ENCODE measurements at places on chromosomes 2 and 18.

DNA sequence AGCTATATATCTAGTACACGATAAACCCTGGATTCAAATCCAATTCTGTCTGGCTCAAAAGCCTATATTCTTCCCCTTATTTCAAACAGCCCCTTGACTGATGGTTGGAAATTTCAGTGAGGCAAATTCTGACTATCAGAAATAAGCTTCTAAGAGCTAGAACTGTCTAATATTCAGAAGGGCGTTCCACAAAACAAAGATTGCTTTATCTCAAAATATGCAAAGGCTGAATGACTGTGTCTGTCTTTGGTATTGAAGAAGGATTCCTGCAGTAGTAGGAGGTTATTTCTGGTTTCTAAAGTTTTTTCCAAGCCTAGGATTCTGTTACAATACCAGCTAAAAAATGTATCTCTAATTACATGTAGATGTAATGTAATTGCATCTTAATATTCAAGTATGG is 31.1 kb downstream of the DRC1 start:
- no peak for DNase-seq

GRCh38 chr2:30255466-30256408 is 24.4 kb downstream of the LBH start:
- DNase-seq = no peak

GRCh38 chr18:74342416-74343043 is 26.9 kb downstream of the C18orf63 start:
- peak; percentile 40 for DNase-seq

DNA sequence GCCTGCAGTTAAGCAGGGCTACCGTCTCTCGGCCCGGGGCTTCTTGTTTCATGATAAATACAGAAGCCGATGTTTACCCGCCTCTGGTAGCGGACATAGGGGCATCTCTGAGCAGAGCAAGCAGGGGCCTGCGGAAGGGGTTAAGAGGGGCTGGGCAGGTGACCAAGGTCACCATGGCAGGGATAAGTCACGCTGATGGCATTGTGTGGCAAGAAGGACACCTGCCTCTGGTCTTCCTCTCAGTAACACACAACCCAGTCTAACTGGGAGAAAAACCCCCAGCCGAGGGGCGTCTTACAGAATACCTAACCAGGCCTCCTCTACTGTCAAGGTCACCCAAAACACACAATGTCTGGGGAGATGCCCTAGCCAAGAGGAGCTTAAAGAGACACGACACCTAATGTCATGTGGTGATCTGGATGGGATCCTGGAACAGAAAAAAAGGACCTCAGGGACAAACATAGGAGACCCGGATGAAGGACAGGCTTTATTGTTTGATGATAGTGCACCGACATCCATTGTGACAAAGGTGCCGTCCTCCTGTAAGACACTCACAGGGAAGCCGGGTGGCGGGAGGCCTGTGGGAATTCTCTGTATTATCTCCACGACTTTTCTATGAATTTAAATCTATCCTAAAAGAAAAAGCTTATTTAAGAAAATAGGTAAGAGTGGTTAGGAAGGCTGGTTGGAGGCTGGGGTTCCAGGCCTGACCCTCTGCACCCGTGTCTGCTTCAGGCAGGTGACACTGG is 24.8 kb downstream of the SH3BP4 start:
- DNase-seq = no peak

DNA sequence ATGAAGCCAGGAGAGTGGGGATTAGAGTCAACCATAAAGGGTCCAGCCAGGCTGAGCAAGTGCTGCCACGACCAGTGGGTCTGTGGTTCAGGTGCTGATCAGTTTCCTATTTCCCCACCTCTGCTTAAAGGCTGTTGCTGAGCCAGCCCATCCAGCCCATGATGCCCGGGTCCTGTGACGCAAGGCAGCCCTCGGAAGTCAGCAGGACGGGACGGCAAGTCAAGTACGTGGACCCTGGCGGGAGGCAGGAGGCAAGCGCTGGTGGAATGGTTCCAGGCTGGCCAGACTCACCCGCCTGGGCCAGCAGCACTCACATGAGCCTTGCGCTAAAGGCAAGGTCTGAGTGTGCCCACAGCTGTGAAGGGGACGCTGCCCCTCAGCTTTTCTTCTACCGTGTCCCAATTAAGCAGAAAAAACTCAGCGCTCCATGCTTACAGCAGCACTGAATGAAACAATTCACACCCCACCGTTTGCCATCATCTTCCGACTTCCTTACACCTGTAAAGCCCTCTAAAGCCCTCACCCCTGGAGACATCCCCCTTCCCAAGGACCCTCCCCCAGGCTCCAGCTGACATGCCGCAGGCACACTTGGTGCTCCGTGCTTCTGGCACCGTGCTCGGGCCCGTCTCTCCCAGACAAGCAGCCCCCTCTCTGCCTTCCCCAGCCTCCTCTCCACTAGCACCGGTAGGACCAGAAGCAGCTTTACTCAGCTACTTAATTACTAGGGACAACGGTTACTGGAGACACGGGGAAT is 11.3 kb upstream of the RPL31 start:
- DNase-seq = no peak

DNA sequence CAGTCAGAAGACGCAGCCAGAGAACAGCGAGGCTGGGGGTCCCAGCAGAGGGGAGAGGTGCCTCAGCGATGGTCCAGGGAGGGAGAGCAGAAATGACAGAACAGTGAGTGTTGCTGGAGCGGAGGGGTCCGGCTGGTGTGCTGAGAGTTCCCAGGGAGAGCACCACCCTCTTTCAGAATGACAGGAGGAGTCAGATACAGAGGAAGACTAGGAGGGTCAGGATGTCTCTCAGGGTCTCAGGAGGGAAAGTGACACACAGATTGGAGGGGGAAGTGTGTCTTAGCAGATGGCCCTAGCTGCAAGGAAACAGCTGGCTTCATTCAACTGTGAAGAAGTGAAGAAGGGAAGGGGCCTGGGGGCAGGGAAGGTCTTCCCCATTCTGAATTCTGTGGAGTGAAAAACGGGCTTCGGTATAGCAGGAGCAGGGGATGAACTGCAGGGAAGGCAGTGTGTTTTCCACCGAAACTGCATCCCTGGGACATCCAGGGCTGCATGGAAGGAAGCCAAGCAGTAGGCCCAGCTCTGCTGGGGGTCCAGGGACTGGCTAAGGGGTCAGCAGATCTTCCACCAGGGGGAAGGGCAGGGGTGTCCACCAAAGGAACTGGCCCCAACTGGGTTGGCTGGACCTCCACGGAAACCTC is 90.0 kb upstream of the OTOS start:
- no peak for DNase-seq

DNA sequence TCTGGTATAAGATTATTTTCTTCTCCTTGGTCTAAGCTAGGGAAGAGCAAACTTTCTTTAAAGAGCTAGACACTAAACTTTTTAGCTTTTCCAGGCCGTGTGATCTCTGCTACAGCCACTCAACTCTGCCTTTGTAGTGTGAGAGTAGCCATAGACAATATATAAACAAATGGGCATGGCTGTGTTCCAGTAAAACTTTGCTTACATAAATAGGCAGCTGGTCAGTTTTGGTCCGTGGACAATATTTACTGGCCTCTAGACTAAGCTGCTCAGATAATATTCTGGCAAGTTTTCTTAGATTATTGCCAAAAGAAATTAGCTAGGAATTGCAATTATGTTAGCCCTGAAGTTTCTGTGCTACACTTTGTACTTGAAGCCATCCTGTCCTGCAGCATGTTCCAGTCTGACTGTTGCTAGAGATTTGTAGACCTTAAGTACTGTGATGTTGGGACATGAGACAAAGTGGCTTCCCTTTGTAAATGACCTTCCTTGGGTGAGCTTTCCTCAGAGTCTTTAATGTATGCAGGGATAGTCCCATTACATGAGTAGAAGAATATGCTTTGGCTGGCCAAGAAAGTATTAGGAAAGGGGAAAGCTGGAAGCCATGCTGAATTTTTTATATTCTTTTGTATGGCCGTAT is 126.9 kb downstream of the SOX11 start:
- no peak for DNase-seq

DNA sequence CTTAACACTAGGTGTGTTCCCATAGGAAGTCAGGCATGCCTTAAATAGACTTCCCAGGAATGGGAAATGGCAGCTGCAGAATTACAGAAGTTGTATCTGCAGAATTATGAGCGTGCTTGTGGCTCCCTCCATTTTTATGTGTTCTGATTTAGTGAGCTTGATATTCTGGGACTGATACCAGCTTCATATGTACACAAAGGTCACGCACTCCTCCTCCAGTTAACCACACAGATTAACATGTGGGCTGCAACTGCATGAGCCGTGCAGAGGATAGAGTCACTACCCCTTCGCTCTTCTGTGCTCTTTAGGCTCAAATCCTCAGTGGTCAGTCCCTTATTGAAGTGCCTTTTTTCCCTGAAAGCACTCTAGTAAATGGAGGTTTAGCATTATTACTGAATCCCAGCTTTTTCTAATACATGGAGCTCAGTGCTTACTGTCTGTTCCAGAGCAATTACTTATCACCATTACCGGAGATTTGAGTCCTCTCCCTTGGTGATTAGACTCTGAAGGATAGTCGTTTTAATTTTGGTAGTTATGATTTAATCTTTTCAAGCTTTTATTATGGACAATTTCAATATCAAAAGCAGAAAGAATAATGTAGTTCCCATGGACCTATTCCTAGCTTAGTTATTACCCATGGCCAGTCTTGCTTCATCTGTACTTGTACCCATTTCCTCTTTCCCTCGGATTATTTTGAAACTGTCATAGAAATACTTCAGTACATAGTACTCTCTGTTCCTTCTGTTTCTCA is 238.3 kb downstream of the PRKCE start:
- DNase-seq = no peak

GRCh38 chr2:175156534-175156933 is 11.5 kb downstream of the ATF2 start:
- no peak for DNase-seq

DNA sequence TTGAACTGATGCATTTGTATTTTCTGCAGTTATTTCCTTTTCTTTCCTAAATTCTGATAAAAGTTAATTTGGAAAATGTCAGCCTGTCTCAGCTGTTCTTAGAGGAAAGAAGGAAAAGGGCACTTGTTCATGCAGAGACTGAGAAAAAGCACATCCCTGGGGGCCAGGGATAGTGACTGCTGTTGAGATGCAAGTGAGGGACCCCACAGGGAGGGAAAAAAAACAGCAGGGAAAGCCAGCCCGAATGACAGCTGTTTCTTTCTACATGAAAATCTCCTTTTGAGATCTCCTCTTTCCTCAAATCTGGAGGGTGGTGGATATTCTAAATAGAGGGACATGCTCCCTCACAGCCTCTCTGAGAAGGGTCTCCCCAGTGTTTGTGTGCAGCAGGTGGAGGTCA is 14.0 kb upstream of the MTA3 start:
- no peak for DNase-seq

GRCh38 chr18:3914833-3915610 is 465.1 kb downstream of the TGIF1 start:
- DNase-seq = no peak

DNA sequence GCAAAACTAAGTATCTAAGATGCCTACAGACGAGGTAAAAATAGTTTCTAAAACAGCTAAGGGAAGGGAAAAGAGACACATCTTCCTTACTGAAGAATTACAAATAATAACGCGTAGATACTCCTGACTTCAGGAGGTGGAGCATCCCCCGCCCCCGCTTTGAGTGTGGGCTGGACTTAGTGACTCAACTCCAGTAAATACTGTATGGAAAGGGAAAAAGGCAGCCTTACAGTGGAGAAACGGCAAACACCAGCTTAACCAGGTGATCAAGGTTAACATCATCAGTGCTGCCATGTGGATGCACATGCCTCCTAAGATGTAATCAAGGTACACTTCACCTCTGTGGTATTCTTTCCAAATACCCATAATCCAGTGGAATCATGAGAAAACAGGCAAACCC is 47.9 kb downstream of the HADHB start:
- no peak for DNase-seq

DNA sequence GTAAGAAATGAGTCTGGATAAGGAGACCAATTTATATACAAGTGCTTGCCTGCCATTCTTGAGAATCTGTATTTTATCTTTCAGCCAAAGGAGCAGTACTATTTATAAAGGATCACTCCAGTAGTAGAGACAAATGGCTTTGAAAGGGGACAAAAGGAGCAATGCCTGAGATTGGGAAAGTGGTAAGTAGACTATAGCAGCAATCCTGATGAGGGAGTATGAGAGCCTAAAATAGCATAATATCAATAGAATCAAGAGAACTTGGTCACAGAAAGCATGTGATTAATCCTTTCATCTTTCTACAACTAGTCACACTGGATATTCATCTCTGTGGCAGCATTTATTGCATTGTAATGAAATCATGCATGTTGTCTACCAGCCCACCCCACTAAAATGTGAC is 20.2 kb downstream of the NRXN1 start:
- no peak for DNase-seq

GRCh38 chr18:58268849-58269248 is 224.8 kb downstream of the NEDD4L start:
- no peak for DNase-seq

- DNase-seq = no peak
These were observed 601.7 kb upstream of the VRK2 start for GRCh38 chr2:57444752-57445430.

DNA sequence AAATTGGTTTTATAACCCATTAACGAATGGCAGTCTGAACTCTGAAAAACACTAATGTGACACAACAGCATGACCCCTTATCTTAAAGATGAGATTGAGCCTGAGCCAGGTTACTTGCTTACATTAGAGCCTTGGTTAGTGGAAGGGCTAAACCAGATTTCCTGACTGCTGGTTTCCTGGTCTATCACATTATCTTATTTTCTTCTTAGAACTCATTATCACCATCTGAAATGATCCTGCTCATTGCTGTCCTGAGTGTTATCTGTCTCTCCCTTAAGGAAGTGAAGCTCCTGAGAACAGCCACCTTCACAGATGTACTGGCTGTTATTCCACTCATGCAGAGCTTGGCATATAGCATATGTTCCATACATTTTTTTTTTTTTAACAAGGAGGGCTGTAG is 9.0 kb upstream of the NRP2 start:
- no peak for DNase-seq

GRCh38 chr2:12257476-12257875 is 459.3 kb upstream of the TRIB2 start:
- no peak for DNase-seq

- no peak for DNase-seq
These were observed 96.6 kb upstream of the LYPD1 start for GRCh38 chr2:132766573-132766972.

DNA sequence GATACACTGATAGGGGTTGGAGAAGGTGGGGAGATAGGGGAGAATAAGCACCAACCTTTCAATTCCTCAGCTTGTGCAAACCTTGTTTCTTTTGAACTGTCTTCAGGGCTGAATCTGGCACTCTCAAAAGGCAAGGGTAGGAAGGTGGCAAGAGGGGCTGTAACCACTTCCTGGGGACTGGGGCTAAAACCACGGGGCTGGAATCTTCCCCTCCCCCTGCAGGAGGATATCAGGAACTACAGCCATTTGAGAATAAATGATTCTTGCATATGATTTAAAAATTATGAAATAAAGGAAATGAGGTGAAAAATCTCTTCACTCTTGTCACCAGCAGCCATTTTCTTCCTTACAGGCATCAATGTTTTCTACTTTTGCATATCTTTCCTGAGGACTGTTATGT is 50.8 kb downstream of the ATOH8 start:
- DNase-seq = peak; percentile 48

- DNase-seq = no peak
These were observed 306.7 kb upstream of the POU3F3 start for GRCh38 chr2:104547221-104547620.

Measured in NCI-H1694 (cell line).